ENCODE measurements at places on chromosomes 12 and 14. TPM values are rescaled to one million over a fixed set of nuclear protein-coding genes. Genes with fewer than 3 reads are reported as not detected.

The GALNT6 gene
- total RNA-seq = 40.4 TPM

The NTS gene
- not detected for total RNA-seq

The CLEC4D gene
- total RNA-seq = not detected

The TPPP2 gene
- not detected for total RNA-seq

The PMEL gene
- total RNA-seq = 0.58 TPM

The MAP3K9 gene
- 7.0 TPM for total RNA-seq

The CLBA1 gene
- 8.7 TPM for total RNA-seq

The MCRS1 gene
- 322 TPM for total RNA-seq

The PPP1R36 gene
- total RNA-seq = not detected

The GALNT9 gene
- 3.1 TPM for total RNA-seq

All from stomach (tissue), 19 donors.